ENCODE measurements at places on chromosomes 16 and 17.

GRCh38 chr17:4180791-4181190, 37.8 kb downstream of the CYB5D2 start:
- DNase-seq = no peak

DNA sequence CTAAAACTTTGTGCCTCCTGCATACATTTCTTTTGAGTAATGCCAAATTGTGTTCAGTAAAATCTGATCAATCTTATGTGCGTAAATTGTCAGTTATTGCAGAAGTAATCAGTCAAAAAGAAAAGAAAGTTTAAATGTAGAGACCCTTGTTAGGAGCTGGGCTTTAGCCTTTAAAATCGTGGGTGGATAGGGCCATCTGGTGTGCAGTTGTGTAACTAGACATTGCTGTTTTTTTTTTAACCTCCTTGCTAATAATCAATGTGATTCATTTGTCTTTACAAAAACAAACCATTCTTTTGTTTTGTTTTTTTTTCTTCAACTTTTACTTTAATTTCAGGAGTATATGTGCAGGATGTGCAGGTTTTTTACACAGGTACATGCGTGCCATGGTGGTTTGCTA, 5.3 kb upstream of the WWOX start:
- DNase-seq = no peak

DNA sequence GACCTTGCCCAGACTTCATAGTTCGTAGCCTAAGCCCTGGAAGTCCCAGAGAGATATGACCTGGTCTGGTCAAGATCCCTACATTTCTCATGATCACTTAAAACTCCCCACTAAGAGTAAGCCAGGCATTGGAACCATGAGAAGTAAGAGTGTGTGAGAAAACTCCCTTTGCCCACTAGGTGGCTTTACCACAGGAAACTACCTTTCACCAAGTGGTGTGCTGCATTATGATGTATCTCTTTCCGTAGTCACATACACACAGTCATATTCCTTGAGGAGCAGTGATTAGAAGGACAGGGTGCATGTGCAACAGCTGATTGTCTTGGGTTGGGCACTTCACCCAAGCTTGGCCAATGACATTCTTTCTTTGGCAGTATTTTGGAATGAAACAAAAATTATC, 639.3 kb downstream of the KCNJ2 start:
- no peak for DNase-seq

DNA sequence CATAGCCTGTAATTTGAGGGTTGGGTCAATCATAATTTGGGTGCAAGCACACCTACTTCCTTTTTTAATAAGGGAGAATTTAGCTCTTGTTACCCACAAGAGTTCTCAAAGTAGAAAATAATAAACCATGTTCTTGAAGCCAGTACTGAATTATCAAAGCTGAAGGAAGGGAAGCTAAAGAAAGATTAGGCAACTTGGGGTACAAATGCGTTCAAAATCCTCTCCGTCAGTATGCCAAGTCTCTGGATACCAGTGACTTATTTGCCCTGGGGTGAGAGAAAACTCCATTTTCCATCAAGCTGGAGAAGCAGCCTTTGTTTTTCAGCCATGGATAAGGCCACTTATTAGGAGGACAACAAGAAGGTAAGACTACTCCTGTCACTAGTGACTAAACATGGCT, 23.5 kb upstream of the DHRS13 start:
- DNase-seq = no peak

GRCh38 chr16:84704253-84704652, 4.5 kb downstream of the USP10 start:
- no peak for DNase-seq

DNA sequence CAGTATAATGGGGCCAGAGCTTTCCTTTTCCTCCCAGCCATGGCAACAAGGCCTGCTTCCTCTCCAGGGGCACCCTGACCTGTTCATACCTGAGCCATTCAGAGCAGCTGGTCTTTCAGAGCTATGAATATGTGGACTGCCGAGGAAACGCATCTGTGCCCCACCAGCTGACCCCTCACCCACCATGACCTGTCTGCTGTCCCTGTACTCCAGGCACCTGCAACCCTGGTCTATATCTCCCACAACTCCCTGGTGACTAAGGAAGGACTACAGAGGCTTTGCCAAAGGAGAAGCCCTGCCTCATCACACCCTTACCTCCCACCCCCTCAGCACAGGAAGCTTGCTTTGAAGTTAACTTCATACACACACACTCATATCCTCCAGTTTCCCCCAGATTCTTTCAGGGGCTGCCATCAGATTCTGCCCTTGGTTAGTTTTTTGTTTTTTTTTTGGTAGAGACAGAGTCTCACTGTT, 6.0 kb downstream of the TMEM106A start:
- DNase-seq = no peak

- no peak for DNase-seq
Measured at GRCh38 chr16:78715673-78716072, 616.2 kb downstream of the WWOX start.

- DNase-seq = no peak
Measured at GRCh38 chr17:80765241-80765961, 220.8 kb downstream of the RPTOR start.

DNA sequence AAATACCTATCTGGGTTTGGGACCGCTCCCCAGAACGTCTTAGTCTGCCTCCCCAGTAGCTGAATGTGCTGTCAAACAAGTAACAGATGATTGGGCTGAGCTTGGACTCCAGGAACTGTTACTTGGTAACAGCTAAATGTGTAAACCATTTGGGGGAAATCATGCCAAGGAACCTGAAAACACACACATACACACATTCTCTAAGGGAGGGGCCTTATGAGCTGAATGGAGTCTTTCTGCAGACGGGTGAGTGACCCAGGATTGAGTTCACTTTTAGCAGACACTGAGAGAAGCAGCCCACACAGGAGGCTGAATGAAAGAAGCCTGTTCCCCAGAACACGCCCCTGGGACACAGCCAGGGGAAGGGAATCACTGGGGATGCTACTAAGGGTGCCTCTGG, 1.6 kb downstream of the ACLY start:
- DNase-seq = no peak

GRCh38 chr17:28906706-28907438, 4.0 kb upstream of the DHRS13 start:
- DNase-seq = no peak

GRCh38 chr17:65198653-65199382, 61.6 kb downstream of the RGS9 start:
- DNase-seq = no peak

GRCh38 chr17:29111816-29112499, 68.2 kb downstream of the MYO18A start:
- no peak for DNase-seq

DNA sequence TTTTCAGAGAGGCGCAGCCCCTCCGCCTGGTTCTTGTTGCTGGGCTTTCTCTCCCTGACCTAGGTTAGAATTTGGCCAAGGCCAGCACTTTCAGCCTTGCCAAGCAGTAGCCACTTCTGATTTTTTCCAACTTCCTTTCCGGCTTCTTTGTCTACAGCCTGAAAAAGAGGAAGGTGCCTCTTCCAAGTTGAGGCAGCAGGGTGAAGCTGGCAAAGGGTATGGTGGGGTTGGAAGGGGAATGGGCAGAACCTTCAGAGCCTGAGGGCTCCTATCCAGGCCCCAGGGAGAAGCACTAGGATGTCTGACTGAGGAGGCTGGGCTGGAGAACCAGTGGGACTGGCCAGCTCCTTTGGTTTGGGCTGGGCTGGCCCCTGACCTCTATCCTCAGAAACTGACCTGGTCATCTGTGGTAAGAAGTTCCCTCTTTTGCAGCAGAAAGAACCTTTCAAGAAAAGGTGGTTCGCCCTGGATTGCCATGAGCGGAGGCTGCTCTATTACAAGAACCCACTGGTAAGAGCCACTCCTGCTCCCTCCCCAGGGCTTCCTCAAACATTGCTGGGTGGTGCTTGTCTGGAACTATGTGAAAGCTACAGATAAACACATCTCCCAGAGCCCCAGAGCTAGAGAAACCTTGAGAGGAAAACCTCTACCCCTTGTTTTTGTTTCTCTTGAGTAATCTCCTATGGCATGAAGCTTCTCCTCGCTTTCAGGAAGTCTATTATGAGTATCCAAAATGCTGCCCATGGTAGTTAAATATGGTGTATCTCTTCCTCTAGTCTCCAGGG, 16.6 kb upstream of the RNF135 start:
- no peak for DNase-seq

- DNase-seq = peak; percentile 67
Measured at GRCh38 chr17:40901981-40902474, 17.0 kb upstream of the KRT20 start.

GRCh38 chr16:87701078-87701460, 64.7 kb downstream of the KLHDC4 start:
- no peak for DNase-seq

DNA sequence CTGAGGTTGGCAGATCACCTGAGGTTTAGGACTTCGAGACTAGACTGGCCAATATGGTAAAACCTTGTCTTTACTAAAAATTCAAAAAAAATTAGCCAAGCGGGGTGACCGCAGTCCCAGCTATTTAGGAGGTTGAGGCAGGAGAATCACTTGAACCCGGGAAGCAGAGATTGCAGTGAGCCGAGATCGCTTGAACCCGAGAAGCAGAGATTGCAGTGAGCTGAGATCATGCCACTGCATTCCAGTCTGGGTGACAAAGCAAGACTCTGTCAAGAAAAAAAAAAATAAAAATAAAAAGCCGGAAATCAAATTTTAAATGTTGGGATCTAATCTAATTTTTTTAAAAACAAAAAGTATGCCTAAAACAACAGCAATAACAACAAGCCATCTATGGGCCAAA, 56.3 kb downstream of the ABCC1 start:
- DNase-seq = no peak

GRCh38 chr17:4156750-4157381, 13.9 kb downstream of the CYB5D2 start:
- no peak for DNase-seq

- DNase-seq = peak; percentile 67
Measured at GRCh38 chr17:77312786-77313599, 172.2 kb downstream of the SEC14L1 start.

GRCh38 chr16:6165330-6165979, 1067.9 kb upstream of the EEF2KMT start:
- no peak for DNase-seq

DNA sequence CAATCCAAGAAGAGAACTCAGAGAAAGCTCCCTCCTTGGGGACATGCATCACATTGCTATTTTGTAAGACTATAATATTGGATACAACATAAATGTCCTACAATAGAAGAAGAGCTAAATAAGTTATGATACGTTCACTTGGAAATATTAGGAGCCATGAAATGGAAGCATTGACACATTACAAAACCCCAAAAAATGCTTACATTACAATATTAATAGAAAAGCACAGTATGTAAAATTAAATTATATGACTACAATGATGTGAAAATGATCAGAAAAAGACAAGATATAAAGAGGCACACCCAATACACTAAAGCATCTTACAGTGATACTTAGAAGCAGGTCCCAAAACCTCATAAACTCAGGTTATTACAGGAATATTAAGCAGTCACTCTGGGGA, 694.1 kb downstream of the TOX3 start:
- no peak for DNase-seq
